ENCODE measurements at places on chromosomes 11 and 22.

GRCh38 chr11:27363576-27364117 lies 632 bp upstream of the CCDC34 start:
- DNase-seq: no peak

- DNase-seq: no peak
These were observed 169.9 kb downstream of the CTTN start for GRCh38 chr11:70568035-70568813.

GRCh38 chr22:19875061-19875530 lies 20.4 kb upstream of the GNB1L start:
- no peak for DNase-seq

- no peak for DNase-seq
These were observed 13.9 kb downstream of the CCND1 start for GRCh38 chr11:69654660-69655478.

GRCh38 chr11:84930863-84931262 lies 696.3 kb downstream of the DLG2 start:
- no peak for DNase-seq

- no peak for DNase-seq
These were observed 123.7 kb downstream of the MIAT start for GRCh38 chr22:26781062-26781461.

- no peak for DNase-seq
These were observed 13.9 kb downstream of the SLC35E4 start for GRCh38 chr22:30649430-30650007.

DNA sequence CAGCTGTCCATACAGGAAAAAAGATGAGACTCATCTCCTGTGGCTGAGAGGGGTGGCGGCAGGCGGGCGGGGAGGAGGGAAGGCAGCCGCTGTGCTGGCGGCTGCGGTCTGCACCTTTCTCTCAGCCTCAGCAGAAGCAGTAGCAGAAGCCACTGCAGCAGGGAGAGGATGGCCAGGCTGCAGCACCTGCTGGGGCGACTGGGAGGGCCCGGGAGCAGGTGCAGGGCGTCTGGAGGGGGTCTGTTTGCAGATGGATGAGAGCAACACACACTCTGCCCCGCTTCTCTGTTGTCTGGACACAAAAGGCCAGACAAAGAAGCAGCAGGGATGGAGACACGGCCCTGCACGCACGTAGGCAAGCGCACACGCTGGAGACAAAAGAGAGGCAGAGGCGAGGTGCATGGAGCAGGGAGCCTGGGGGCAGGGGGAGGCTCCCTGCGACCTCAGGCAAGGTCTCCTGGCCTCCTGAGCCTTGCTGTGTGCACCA lies 9.3 kb upstream of the MIAT start:
- DNase-seq: no peak

DNA sequence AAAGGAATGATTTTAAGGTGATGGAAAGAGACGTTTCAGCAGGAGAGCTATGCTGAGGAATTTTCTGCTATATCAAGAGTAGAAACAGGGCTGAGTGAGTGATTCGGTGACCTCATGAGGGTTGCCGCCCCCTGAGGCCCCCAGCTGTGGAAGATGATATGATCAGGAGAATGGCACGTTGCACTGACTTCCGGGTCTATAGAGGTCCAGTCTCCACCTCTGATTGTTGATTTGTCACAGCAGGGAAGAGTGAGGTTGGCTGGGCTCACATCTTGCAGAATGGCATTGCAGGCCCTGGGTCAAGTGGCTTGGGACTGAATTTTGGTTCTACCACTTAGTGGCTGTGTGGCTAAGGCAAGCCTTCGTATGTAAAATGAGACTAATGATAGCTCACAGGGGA lies 205.1 kb downstream of the SNX19 start:
- no peak for DNase-seq

DNA sequence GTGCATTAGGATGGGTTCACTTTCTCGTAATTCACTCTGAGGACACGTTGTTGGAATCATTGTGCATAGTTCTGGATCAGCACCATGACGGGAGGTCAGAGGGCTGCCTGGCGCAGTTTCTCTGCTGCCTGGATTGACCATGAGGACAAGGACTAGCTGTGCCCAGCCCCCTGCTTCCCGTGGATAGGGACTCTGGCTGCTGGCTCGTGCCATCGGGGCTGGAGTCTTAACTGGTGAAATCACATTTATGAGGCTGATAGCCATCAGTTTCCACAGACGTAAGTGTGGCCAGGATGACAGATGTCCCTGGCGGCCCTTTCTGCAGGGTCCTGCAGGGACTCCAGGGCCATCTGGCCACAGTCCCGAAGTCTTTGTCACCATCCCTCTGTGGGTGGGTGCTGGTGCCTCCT lies 24.1 kb upstream of the GRAMD4 start:
- DNase-seq: no peak

GRCh38 chr22:36727110-36727509 lies 23.6 kb upstream of the CACNG2 start:
- DNase-seq: no peak

DNA sequence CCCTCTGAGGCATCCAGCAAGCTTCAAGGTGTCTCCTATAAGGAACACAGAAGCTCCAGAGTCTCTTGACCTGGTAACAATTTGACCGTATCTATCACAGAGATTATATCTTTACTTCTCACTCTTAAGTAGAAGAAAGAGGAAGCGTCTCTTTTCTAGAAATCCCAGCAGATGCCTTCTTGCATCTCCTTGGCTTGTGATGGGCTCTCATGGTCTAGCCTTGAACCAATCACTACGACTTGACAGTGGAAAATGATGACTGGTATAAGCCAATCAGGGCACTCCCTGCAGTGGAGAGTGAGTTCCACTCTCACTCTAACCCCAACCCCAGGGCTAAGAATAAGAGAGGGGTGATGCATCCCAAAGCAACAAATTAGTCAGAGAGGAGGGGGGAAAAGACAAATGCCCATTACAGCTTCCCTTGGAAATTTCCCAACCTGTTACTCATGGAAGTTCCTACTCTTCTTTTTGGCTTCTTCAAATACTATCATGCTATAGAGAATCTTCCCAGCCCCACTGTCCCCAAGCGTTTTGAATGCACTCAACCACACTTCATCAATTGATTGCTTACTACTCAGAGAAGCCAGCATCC lies 293.5 kb downstream of the MN1 start:
- no peak for DNase-seq

DNA sequence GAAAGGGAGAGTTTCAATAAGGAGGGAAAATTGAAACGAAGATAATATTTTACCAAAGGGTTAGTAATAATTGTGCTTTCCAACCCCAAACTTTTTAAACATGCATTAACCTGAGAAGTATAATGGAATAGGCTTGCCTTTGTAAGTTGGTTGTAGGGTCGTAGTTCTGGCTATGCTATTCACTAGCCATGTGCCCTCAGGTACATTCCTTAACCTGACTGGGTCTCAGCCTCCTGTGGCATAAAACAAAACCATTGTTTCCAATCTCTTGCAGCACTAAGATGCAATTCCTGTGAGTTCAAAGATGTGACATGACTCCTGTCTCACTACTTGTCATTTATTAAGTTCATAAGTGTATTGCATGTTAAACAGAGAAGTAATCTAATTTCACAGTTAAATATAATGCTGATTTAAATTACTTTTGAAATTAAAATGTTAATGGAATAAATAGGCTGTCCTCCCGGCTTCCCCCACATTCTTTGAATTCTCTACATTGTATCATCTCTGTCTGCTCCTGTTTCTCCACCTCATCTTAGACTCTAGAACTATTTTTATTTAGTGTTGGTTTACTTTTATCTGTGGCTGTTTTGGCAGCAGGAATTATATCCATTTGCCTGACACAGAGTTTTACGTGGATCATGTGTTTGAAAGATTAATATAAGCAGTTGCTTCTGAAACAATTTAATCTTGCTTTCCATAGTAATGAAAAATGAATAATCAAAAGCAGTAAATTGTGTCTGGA lies 216.3 kb downstream of the FAT3 start:
- DNase-seq: peak; percentile 42

DNA sequence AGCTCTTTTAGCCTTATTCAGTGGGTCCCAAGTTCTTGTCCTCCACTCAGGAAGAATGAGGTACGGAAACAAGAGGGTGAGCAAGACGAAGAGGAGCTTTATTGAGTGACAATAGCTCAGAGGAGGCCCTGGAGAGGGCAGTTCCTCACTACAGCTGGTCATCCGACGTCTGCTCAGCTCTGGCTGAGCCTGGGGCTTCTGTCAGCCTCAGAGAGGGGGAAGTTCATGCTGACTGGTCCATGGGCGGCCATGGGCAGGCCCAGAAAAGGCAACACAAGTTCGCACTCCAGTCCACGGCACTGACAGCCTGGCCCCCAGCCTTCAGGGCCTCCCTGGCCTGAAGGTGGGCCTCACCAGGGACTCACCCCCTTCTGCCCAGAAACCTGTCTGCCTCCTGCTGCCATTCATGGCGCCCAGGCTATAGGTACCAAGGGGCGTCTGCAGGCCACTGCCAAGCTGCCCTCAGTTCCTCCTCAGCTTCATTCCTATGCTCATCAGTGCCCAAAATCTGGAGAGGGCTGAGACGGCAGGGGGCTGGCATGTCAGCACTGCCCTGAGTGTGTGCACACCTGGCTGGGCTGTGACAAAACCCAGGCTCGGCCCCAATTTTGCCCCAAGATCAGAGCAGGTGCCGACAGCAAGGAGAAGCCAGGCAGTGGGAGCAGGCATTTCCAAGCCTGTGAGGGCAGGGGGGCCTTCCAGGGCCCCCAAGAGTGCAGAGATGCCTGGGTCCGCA lies 21.7 kb upstream of the KIAA0930 start:
- DNase-seq: no peak

- DNase-seq: no peak
These were observed 626 bp upstream of the TBX10 start for GRCh38 chr11:67640021-67640757.

- DNase-seq: no peak
These were observed 560 bp downstream of the TBX1 start for GRCh38 chr22:19760951-19761724.
